Epithelial cell of esophagus (primary cell): ENCODE measurements at places on chromosomes 2 and 18.
A peak's percentile ranks its signal among the peaks of the same experiment; 100 is the strongest.

GRCh38 chr2:160367887-160368286 lies 125.7 kb downstream of the RBMS1 start:
- no peak for DNase-seq

GRCh38 chr2:114128263-114128662 lies 238.4 kb downstream of the ACTR3 start:
- no peak for DNase-seq

DNA sequence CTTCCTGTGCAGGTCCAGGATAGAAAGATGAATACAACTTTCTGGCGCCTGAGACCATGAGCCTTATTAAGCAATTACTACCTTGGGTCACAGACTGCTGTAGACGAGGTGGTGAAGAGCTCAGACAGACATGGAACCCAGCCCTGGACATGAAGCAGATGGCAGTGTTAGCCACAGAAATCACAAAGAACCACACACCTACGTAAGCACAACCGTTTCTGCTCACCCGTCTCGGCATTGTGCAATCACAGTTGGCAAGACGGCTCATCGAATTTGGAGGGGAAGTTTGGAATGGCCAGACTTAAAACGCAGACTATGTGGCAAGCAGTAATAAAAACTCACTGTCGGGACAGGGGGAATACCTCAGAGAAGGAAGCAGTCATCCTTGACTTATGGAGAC lies 24.3 kb upstream of the ASPRV1 start:
- DNase-seq = no peak

- DNase-seq = no peak
Measured at GRCh38 chr2:120451334-120451733, 105.4 kb downstream of the INHBB start.

DNA sequence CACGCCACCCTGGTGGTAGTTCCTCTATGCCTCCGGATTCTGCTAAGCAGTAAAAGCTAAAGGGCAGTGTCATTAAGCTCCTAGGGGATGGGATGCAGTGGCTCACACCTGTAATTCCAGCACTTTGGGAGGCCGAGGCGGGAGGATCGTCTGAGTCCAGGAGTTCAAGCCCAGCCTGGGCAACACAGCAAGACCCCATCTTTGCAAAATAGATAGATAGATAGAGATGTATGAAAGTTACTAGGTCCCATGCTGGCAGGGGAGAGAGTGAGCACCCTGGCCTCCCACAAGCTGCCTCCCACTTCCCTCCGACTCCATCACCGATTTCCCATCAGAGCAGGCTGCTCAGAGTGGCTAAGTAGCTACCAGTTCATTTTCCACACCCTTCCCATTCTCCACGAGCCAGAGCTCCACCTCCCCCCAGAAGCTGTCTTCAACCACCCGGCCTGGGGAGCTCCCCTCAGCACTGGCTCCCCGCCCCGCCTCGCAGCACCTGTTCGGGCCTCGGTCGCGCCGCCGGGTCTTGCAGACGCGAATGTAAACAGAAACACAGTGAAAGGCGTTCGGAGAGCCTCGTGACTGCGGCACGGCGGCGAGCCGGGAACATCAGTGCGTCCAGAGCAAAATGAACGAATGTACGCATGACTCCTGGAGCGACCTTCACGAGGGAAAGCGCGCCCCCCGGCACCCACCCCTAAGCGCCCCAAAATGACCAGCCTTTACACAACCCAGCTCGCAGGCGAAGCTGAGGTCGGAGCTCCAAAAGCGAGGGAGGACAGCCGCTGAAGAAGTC lies 598 bp upstream of the CEP68 start:
- DNase-seq = no peak

DNA sequence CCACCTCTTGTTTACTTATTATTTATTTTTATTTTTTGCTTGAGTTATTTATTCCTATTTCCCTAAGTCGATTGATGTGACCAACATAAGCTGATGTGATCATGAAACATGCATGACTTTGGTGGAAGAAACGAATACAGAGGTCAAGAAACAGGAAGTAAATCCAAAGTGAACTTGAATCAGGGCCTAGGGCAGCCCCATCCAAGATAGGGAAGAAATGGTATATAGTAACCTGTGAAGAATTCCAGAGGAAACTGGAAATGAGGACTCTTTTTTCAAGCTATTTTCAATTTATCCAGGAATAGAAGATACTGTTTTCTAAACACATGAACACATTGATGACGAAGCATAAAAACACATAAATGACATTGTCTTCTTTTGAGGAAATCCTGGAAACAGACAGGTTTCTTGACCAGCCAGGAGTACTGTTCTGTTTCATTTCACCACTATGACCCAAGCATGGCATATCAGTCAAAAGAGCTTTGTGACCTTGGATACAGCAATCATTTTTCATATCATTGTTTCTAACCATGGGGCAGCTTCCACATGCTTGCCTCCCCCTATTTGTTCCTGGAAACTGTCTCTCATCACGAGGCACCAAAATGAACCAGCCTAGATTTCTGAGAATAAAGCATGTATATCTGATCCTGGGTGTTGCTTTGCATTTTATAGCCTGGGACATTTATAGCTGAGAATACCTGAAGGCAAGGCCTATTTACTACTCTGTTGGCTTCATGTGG lies 9.1 kb upstream of the LCLAT1 start:
- no peak for DNase-seq

DNA sequence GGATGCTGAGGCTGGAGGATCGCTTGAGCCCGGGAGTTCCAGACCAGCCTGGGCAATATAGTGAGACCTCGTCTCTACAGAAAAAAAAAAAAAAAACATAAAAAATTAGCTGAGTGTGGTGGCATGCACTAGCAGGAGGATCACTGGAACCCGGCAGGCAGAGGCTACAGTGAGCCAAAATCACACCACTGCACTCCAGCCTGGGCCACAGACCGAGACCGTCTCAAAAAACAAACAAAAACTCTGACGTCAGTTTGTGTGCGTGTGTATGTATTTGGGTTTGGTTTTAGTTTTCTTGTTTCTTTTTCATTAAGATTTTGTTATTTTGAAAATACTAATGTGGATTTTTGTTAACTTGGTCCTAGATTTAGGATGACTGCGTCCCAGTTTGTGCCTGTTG lies 19.0 kb downstream of the CEP68 start:
- DNase-seq = no peak

DNA sequence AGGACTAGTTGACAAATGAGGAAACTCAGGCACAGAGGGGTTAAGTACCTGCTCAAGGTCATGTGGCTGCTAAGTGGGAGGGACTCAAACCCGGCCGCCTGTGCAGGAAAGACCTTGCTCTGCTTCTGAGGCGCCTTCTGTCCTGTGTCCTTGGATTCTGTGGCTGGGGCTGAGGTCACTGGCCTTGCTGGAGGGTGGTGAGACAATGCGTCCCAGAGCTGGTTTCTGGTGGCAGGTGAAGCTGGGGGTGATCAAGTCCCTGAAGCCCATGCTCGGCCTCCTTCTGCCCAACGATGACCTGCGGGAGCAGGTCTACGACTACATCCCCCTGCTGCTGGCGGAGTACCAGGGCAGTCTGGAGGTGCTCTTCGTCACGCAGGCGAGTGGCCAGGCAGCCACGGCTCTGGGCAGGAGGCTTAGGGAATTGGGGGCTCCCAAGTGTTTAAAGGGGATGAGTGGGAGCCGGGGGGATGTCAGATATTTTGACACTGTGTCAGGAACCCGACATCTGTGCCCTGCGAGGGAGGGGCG lies 16.1 kb downstream of the MROH2A start:
- DNase-seq = no peak

- no peak for DNase-seq
Measured at GRCh38 chr2:68997401-68997800, 15.6 kb upstream of the ANTXR1 start.

DNA sequence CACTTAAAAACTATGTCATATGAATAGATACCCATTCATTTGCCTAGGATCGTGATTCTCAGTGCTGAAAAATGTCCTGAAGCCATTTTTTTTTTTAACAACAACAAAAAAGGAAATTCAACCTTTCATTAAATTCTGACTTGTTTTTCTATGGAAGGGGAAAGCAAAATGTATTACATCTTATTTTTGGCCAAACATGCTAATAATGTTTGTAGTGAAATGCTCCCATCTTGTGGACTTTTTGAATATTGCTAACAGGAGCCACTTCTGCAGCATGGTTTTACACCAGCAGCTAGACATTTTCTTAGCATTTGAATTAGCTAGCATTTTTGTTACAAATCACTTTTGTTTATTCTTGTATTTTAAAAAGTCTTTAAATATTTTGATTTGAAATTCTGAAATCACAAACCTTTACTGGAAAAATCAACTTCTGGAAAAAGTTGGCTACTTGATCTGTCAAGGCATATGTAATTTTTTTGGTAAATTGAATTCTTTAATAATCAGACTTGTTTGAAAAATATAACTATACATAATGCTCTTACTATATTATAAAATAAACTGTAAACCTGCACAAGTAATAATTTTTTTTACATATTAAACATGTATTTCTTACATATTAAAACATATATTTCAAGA lies 75.8 kb downstream of the KIDINS220 start:
- DNase-seq = peak; percentile 41

- DNase-seq = no peak
Measured at GRCh38 chr2:164621764-164622105, 453 bp upstream of the GRB14 start.

DNA sequence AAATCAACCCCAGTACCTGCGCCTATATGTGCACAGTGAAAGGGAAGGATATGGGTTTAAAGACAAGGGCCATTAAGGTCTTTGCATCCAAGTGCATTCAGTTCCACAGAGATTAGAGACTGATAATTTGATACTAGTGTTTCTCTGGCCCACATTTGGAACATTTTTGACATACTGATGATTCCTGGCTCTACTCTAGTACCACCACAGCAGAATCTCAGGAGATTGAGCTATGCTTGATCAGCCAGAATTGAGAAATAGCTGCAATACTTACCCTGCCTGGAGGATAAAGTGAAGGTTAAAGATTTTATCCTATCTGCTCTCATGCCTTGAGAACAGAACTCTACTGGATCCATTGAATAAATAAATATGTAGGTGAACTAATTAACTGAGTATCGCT lies 1267.8 kb downstream of the SUCLG1 start:
- no peak for DNase-seq

- DNase-seq = no peak
Measured at GRCh38 chr18:42275138-42275535, 320.1 kb downstream of the PIK3C3 start.

- no peak for DNase-seq
Measured at GRCh38 chr18:49681387-49681786, 119.5 kb downstream of the LIPG start.

DNA sequence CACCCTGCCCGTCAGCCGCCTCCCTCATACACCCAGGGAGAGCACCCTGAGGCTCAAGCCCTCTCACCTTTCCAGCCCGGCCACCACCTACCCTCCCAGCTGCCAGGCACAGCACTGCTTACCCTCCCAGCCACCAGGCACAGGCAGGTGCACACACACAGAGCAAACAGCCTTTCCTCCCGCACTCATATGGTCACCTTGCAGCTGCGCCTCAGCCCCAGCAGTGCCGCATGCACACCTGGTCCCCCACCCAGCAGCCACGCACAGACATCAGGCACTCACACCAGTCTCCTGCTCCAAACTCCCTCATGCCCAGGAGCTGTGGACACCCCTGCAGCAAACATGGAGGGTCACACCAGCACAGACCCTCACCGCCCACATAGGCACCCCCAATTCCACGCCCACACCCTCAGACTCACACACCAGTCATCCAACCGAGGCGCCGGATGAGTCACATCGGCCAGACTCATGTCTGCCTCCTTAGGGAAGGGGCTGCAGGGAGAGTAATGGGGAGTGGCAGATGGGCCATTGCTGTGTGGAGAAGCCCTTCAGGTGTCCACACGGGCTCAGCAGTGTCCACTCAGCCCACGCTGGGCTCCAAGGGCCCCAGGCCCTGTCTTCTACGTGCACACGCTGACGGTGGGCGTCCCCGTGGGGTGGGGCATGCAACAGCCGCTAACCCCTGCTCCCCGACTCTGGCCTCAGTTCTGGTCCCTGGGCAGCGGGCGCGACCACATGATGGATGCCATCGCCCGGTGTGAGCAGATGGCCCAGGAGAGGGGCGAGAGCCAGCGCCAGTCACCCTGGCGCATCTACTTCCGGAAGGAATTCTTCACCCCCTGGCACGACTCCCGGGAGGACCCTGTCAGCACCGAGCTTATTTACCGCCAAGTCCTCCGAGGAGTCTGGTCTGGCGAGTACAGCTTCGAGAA lies 22.3 kb upstream of the GPR17 start:
- DNase-seq = peak; percentile 42

DNA sequence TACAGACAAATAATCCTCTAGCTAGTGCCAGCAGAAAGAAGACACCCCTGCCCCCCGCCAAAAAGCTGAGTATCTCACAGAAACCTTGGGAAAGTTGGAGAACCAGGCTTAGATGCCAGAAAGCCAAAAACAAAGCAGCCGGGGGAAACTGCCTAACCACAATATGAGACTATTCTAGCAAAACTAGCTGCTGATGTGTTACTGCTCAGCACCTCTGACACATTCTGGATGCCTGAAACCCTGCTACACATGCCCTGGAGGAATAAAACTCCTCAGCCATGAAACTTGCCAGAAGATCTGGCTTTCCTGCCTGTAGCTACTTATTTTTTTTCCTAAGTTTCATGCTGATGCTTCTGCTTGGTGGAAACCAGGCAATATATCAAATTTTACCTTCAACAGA lies 122.7 kb upstream of the GCFC2 start:
- peak; percentile 64 for DNase-seq

DNA sequence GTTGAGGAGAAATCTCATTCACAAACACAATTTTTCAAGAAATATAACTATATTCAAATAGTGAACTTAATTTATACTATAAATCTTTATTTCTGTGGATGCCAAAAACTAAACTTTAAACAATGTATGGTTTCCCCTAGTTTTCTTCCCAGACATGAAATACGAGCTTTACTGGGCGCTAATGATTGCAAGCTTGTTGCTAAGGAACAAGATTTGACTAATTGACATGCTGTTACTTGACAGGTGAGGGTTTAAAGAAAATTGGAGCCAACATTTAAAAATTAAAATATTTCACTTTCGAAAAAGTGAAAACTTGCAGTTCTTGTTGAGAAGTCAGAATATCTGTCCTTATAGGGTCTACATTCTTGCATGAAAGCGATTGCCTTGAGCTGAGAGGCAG lies 381.0 kb downstream of the MEIS1 start:
- DNase-seq = peak; percentile 29

DNA sequence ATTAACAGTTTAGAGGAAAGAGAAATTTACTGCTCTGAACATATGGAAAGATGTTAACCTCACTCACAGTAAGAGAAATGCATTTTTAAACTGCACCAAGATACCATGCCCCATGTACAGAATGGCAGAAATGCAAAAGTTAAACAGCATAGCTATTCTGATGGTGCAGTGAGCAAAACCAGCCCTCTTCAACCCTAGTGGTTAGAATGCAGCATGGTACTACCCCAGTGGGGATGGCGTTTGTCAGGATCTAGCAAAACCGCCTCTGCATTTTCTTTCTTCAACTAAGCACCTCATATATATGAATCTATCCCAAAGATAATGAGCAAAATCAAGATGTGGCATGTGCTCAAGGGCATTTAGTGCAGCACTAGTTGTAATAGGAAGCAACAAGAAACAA lies 98.0 kb downstream of the MGAT5 start:
- no peak for DNase-seq

GRCh38 chr2:20511130-20511529 lies 64.3 kb downstream of the RHOB start:
- DNase-seq = no peak
